Stomach (tissue), 19 donors: ENCODE measurements at places on chromosomes 11 and 22. TPM values are rescaled to one million over a fixed set of nuclear protein-coding genes. Genes with fewer than 3 reads are reported as not detected.
A peak's percentile ranks its signal among the peaks of the same experiment; 100 is the strongest.

- DNase-seq = no peak
- no peak overlapping the region for H3K4me3 ChIP-seq
- H3K27ac ChIP-seq = no peak overlapping the region
Observed at GRCh38 chr11:22049276-22049675, 143.6 kb upstream of the ANO5 start.

DNA sequence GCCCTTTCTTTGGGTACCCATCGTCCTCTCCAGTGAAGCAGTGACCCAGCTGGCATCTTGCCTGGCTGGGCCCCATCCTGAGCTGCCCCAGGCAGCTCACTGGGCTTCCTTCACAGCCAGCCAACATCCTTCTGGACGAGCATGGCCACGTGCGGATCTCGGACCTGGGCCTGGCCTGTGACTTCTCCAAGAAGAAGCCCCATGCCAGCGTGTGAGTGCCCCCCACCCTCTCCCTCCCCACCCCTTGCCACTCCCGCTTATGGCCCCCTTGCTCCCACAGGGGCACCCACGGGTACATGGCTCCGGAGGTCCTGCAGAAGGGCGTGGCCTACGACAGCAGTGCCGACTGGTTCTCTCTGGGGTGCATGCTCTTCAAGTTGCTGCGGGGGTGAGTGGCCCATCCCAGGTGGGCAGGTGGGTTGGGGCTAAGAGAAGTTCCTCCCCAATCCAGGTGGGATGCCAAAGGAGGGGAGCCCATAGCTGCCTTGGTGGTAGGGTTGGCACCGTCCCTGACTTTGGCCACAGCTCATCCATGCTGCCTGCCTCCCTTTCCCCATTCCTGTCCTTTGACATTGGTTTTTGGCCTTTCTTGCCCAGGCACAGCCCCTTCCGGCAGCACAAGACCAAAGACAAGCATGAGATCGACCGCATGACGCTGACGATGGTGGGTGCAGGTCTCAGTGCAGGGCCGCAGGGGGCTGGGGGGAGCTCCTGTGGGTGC lies 6.8 kb upstream of the ANKRD13D start:
- H3K27me3 ChIP-seq = no peaks in the 10 kb centered on the region
- no peak overlapping the region for H3K4me3 ChIP-seq
- H3K36me3 ChIP-seq = peaks cover 90% of the 10 kb centered on the region
- H3K4me1 ChIP-seq = peaks cover 35% of the 10 kb centered on the region
- no peak for DNase-seq
- no peak overlapping the region for H3K27ac ChIP-seq

- no peak for DNase-seq
- no peaks in the 10 kb centered on the region for H3K36me3 ChIP-seq
- no peaks in the 10 kb centered on the region for H3K4me1 ChIP-seq
- no peak overlapping the region for H3K4me3 ChIP-seq
- H3K27me3 ChIP-seq = peaks cover 12% of the 10 kb centered on the region
Observed at GRCh38 chr11:6270584-6271246, 11.1 kb downstream of the CCKBR start.

GRCh38 chr11:75344186-75344585 lies 7.3 kb downstream of the ARRB1 start:
- no peak for DNase-seq
- no peaks in the 10 kb centered on the region for H3K36me3 ChIP-seq
- peak overlapping the region; percentile 17 for H3K4me3 ChIP-seq
- H3K27ac ChIP-seq = peak overlapping the region; percentile 91
- peaks cover 100% of the 10 kb centered on the region for H3K4me1 ChIP-seq
- H3K27me3 ChIP-seq = no peaks in the 10 kb centered on the region

- H3K36me3 ChIP-seq = no peaks in the 10 kb centered on the region
- no peak overlapping the region for H3K27ac ChIP-seq
- H3K4me3 ChIP-seq = no peak overlapping the region
- no peak for DNase-seq
- H3K4me1 ChIP-seq = no peaks in the 10 kb centered on the region
- H3K27me3 ChIP-seq = no peaks in the 10 kb centered on the region
Observed at GRCh38 chr11:99884750-99885149, 802.3 kb upstream of the ARHGAP42 start.

- H3K27me3 ChIP-seq = no peaks in the 10 kb centered on the region
- H3K4me1 ChIP-seq = no peaks in the 10 kb centered on the region
- DNase-seq = no peak
- H3K27ac ChIP-seq = no peak overlapping the region
- no peak overlapping the region for H3K4me3 ChIP-seq
- no peaks in the 10 kb centered on the region for H3K36me3 ChIP-seq
Observed at GRCh38 chr11:44219830-44220796, 89.8 kb downstream of the ALX4 start.

- H3K4me1 ChIP-seq = no peaks in the 10 kb centered on the region
- H3K36me3 ChIP-seq = no peaks in the 10 kb centered on the region
- no peak for DNase-seq
- no peak overlapping the region for H3K4me3 ChIP-seq
Observed at GRCh38 chr22:27705408-27706080, 96.0 kb downstream of the MN1 start.

The ZBTB16 gene
- 30.1 TPM for total RNA-seq

GRCh38 chr22:17796695-17797094 lies 22.4 kb upstream of the BID start:
- H3K4me3 ChIP-seq = no peak overlapping the region
- peaks cover 19% of the 10 kb centered on the region for H3K36me3 ChIP-seq
- no peak for DNase-seq
- H3K4me1 ChIP-seq = peaks cover 12% of the 10 kb centered on the region

DNA sequence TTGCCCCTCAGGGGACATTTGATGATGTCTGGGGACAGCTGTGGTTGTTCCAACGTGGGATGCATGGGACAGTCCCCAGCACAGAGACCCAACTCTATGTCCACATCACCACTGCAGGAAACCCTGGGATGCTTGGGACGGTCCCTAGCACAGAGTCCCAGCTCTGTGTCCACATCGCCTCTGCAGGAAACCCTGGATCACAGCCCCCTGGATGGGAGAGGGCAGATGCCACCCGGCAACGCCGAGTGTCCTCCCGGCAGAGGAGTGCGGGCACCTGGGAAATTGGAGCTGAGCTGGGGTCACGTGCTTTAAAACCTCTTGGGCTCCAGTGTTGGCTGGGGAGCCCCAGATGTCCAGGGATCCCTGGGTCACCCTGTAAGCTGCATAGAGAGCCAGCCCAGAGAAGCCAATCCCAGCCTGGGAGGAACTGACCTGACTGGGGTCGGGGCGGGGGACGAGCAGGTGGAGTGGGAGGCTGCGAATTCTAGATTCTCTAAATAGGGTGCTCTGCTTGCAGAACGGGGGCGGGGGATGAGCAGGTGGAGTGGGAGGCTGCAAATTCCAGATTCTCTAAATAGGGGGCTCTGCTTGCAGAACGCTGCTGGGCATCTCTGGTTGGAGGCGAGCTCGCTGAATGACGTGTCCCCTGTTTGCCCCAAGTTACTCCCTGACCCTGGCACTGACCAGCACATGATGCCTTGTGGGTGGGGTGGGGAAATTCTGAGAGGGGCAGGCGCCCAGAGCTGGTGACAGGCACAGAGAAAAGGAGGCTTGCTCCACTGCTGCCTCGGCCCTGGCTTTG lies 1197.8 kb downstream of the BRD1 start:
- peaks cover 3% of the 10 kb centered on the region for H3K27me3 ChIP-seq
- H3K36me3 ChIP-seq = no peaks in the 10 kb centered on the region
- no peak overlapping the region for H3K4me3 ChIP-seq
- DNase-seq = no peak
- H3K4me1 ChIP-seq = no peaks in the 10 kb centered on the region

GRCh38 chr11:774873-775592 lies 2.3 kb downstream of the GATD1 start:
- no peak for DNase-seq
- no peaks in the 10 kb centered on the region for H3K27me3 ChIP-seq
- peaks cover 60% of the 10 kb centered on the region for H3K4me1 ChIP-seq
- no peak overlapping the region for H3K27ac ChIP-seq
- H3K36me3 ChIP-seq = peaks cover 29% of the 10 kb centered on the region

DNA sequence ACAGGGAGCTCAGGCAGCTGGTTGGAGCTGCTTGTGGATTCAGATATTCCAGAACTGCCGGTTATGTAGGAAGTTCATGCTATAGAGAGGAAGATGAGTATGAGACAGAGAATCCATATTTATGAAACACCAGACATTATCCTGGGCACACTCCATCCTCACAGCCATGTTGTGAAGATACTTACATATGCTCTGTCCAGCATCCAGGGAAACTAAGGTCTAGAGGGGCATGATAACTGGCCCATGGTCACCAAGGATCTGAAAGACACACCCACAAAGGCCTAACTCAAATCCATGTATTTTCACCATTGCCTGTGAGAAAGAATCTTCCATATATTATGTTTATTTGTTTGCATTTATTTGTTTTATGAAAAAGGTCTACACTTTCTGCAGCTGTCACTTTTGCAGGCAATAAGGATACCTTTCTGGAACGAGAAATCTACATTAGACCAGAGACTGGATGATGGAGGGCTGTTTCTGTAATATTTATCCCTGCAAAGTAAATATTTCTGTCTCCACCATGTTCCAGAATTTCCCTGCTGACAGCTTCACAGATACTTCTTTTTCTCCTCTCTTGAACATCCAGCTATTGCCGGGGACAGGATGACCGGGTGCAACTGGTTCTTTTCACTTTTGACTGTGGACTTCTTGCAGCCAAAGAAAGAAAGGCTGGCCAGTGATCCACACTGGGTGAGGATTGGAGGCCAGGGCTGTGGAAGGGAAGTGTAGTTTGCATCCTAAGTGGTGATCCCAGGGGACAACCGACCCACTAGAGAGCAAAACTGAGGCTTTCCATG lies 145.9 kb upstream of the NAV2 start:
- no peak overlapping the region for H3K4me3 ChIP-seq
- no peak for DNase-seq
- H3K36me3 ChIP-seq = no peaks in the 10 kb centered on the region
- H3K4me1 ChIP-seq = peaks cover 5% of the 10 kb centered on the region
- no peaks in the 10 kb centered on the region for H3K27me3 ChIP-seq
- H3K27ac ChIP-seq = no peak overlapping the region

The ZBED4 gene
- total RNA-seq = 31.7 TPM

DNA sequence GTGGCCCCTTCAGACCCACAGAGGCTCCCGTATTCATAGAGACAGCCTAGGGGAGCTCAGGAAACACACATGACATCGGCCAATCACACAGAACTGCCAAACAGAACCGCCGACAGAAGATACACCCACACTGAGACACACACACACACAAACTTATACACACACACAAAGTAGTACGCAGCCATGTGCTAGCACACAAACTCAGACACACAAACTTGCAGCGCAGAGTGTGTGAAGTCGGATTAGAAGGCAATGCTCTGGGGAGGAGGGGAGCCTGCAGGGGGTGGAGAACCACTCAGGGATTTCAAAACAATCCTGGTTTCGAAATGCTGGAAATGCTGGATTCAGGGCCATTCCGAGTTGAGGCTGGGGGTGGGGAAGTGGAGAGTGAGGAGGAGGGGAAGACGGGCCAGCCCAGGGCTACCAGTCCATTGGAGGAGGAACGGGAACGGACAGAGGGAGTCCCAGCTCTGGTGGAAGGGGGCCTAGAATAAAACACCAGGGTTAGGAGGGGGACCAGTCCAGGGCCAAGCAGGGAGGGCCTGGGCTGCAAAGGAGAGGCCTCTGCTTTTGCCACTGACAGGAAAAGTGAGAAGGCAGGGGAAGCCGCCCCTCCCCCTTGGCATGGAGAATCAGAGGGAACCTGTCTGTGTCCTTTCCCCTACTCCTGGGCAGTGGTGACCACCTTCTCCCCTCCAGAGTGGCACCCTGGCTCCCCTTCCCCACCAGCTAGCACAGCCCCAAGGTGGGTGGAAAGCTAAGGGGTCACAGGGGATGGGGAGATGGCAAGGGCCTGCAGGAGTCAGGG lies 4.4 kb downstream of the BCL9L start:
- peaks cover 91% of the 10 kb centered on the region for H3K4me1 ChIP-seq
- H3K4me3 ChIP-seq = peak overlapping the region; percentile 91
- H3K27me3 ChIP-seq = no peaks in the 10 kb centered on the region
- no peaks in the 10 kb centered on the region for H3K36me3 ChIP-seq

DNA sequence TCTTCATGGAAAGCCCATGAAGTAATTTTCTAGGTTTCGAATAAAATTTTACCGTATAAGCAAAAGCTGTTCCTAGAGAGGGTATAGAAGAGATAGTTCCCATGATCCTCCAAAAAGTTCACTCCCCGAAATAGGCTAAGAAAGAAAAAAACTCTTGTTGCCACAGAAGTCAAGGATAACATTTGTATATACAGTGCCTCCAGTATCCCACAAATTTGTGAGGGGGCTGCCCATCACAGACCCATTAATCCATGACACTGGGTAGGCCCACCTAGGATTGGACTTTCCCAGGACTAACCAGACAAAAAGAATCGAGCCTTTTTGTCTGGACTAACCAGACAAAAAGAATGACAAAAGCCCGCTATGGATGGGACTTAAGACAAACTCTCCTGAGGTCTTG lies 233.0 kb downstream of the DDX10 start:
- no peak for DNase-seq
- H3K4me1 ChIP-seq = peaks cover 10% of the 10 kb centered on the region
- no peak overlapping the region for H3K4me3 ChIP-seq
- no peaks in the 10 kb centered on the region for H3K36me3 ChIP-seq

- H3K27ac ChIP-seq = peak within 1 kb of the TSS; percentile 73
- no peak for DNase-seq
- no peaks in the 10 kb centered on the region for H3K27me3 ChIP-seq
Observed at GRCh38 chr22:39097098-39098020, at the start of gene APOBEC3H. TSS of gene APOBEC3H (plus strand) at chr22:39097244. CDS start at chr22:39100279, 3,035 bp downstream.

- no peak overlapping the region for H3K4me3 ChIP-seq
- no peak overlapping the region for H3K27ac ChIP-seq
- H3K36me3 ChIP-seq = no peaks in the 10 kb centered on the region
- H3K4me1 ChIP-seq = no peaks in the 10 kb centered on the region
Observed at GRCh38 chr22:36682811-36683210, 20.7 kb downstream of the CACNG2 start.

The SLC1A2 gene
- total RNA-seq = 3.2 TPM

The ZFTA gene
- 1.8 TPM for total RNA-seq

DNA sequence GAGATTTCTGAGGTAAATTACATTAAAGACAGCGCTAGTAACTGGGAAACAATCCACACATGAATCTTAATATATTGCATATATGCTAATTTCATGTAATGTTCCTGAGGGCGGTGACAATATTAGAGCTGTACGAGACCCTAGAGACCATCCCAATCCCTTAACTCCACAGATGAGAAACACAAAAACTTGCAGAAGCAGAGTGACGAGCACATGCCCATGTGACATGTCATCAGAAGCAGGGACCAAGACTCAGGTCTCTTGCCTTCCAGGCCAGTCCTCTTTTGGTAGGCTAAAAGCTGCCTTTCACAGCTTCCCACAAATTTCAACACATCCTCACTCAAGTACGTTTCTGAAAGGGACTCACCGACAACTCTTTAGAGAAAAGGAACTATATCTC lies 11.8 kb downstream of the MAPK1 start:
- H3K36me3 ChIP-seq = peaks cover 3% of the 10 kb centered on the region
- H3K27ac ChIP-seq = no peak overlapping the region
- DNase-seq = no peak
- no peak overlapping the region for H3K4me3 ChIP-seq

DNA sequence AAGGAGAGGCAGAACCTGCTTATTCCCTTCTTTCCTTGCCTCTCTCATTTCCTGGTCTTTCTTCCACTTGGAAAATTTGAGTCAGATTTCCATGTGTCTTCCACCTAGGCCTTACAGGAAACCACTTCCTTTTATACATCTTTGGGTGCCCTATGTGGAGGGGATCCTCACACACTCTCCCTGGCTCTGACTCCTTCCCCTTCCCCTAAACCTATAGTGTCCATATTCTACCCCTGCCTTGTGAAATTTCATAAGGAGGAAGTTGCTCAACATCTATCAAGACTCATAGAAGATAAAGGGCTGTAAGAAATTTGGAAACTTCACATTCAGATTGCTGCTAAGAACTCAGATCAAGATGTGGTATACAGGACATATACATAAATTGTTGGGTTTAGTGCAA lies 20.4 kb downstream of the TUG1 start:
- no peak overlapping the region for H3K27ac ChIP-seq
- H3K4me1 ChIP-seq = peaks cover 8% of the 10 kb centered on the region
- no peak for DNase-seq
